ENCODE measurements at places on chromosomes 7 and 10.

DNA sequence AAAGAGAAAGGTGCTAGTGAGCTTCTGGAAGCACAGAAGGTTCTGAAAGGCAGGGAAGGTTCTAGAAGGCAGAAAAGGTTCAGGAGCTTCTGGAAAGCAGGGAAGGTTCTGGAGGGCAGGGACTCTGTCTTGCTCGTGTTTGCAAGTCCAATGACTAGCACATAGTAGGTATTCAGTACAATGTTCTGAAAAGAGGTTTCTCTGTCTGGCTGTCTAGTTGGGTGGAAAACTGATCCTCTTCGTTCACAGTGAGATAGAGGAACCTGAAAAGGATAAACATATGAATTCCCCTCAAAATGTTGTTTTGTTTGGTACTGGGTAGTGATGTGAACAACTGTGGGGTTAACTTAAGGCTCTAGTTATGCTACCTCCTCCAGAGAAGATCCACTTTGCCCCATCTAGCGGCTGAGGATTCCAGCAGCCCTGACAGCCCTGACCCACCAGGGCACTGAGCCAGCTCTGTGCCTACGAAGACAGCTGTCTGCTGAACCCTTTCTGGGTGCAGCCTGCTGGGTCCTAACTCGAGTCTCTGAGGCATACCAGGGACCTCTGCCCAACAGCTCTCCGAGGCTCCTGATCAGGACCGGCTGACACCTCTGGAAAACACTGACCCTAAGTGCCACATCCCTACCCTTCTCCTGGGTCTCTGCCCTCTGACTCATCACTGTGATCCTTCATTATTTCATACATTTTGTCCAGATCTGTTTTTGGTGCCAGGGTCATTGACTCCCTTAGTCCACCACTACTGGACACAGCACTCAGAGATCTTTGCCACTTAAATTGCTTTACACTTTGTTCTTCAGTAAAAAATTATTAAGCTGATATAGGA is 15.4 kb downstream of the PTPRN2 start:
- DNase-seq: no peak

- DNase-seq: no peak
Measured at GRCh38 chr10:97376413-97376812, 24.7 kb downstream of the RRP12 start.

- DNase-seq: no peak
Measured at GRCh38 chr7:26681819-26682418, 182.5 kb downstream of the SKAP2 start.

GRCh38 chr10:63883861-63884260 is 362.7 kb downstream of the REEP3 start:
- no peak for DNase-seq

DNA sequence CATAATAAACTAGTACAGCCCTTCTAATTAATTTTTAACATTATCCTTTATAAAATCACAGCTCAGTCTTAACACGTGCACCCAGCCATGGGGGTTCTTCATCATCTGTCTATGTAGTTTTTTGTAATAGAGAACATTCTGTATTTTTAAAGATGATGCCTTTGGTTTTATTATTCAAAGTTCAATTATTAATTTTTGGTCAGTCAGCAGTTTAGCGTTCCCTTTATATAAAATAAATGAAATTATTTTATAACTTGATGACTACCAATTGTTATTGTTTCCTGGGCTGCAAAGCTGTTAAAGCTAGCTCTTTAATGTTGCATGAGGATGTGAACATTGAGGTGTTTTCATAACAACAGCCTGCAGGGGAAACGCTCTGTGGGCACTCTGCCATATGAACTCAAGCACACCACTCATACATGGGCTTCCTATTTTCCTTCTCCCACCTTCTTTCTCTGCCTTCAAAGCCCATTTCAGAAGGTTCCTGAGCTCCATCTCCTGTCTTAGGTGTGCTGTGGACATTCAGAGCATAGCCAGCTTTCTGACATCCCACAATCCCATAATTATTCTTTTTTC is 172.0 kb upstream of the YAE1 start:
- no peak for DNase-seq
